ENCODE measurements at places on chromosomes 3 and 15. TPM values are rescaled to one million over a fixed set of nuclear protein-coding genes. Genes with fewer than 3 reads are reported as not detected.

GRCh38 chr3:12966847-12967605 is 106.2 kb downstream of the IQSEC1 start:
- no peak for DNase-seq

DNA sequence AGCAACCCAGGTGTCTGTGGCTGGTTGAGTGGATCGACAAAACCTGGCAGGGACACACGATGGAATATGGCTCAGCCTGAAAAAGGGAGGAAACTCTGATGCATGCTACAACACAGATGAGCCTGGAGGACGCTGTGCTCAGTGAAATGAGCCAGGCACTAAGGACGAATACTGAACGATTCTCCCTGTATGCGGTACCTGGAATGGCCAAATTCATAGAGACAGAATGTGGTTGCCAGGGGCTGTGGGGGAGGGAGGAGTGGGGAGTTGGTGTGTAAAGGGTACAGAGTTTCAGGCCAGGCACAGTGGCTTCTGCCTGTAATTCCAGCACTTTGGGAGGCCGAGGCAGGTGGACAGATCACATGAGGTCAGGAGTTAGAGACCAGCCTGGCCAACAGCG is 35.1 kb downstream of the PCSK6 start:
- no peak for DNase-seq

- peak; percentile 59 for DNase-seq
These were observed 29.8 kb downstream of the PLA1A start for GRCh38 chr3:119627461-119627860.

The ARID3B gene
- 63.5 TPM for total RNA-seq

- no peak for DNase-seq
These were observed 344.8 kb upstream of the GRM7 start for GRCh38 chr3:6516143-6516542.

The HTR3E gene
- total RNA-seq = not detected

DNA sequence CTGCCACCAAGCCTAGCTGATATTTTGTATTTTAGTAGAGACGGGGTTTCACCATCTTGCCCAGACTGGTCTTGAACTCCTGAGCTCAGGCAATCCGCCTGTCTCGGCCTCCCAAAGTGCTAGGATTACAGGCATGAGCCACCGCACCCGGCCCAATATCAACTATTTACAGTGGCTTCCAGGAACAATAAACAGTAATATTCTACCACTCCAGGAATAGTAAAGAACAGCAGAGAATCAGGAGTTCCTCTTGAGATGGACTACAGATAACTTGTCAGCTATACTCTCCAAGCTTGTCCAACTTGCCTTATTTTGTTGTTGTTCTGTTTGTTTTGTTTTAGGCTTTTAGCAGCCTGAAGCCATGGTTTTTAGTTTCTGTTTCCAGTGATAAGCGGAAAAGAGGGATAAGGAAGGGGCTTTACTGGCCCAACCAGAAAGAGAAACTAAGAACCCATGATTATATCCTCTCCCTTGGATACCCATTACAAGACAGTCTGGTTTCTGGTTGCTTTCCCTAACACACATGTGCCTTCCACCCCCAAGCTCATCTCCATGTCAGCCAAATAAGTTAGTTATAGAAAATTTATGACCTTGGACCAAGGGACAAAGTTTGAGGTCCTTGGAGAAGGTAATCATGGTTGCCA is 36.7 kb downstream of the ARHGEF3 start:
- DNase-seq = no peak

GRCh38 chr15:96701443-96701842 is 370.9 kb downstream of the NR2F2 start:
- DNase-seq = no peak

DNA sequence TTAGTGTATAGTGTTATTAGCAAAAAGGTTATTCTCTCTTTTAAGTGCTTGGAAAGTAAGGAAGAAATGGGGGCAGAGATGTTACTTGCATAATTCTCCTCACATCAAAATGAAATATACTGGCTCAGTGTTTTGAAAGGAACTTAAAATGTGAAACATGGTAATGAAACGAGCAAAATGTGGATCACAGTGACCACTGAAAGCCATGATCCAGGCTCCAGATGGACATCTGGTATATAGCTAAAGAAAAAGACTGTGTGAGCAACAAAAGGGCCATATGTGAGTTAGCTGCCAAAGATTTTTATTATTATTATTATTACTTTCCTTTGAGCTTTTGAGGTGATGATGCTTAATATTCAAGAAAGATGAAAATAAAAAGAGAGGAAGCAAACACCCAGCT is 89.6 kb downstream of the GAP43 start:
- no peak for DNase-seq

DNA sequence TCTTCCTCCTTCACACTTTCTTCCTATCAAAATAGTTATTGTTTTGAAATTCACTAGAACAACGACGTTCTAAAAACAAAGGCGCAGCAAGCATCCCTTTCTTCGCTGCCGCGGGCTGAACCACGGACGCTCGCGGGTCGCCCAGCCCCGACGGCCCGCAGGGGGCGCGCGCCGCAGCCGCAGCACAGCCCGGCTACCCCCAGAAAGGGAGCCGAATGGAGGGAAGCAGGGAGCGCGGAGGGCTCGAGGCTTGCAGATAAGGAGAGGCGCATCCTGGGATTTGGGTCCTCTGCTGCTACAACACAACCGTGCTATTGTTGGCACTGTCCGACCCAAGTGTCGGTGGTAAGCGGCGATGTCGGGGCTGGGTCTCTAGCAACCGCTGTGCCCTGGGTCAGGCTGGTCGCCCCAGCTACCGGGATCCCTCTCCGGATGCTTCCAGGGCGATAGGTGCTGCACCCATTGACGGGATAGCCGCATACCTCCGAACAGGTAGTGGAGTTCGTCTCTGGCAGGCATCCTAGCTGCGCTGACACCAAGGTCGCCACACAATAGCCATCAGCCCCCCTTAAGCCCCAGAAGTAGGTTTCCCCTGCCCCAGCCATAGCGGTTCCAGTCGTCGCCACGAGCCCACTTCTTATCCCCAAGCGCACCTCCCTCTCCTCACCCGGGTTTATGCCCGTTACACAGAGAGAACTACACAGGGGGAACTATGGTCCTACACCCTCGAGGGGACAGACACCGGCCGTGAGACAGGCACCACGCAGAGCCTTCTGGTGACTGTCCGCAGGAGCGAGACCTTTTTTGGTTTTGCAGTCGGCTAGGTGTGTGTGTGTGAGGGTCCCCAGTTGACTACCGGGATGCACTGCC is 6.0 kb downstream of the ONECUT1 start:
- DNase-seq = no peak

DNA sequence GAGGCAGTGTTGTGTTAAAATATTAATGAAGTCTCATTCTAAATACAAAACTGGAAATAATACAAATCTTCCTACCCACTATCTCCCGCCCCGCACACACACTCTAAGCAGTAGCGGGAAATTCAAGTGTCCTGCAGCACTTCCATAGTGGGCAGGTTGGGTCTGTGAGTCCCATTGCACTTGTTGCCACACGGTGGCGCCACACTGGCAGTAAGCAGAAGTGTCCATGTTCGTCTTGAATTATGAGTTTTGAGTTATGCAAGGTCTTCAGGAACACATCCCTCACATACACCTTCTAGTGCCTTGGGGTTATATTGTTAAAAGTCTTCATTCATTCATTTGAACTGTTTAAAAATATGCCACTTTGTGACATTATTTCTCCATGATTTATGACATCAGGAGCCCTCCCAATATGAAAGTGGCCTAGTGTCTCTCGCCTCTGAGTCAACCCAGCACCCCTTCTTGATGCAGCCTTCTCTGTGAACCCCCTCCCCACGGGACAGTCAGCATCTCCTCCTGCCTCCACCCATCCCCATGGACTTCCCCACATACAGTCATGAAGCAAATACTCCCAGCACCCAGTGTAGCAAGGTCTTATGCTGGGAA is 17.6 kb upstream of the CCDC174 start:
- peak; percentile 33 for DNase-seq

DNA sequence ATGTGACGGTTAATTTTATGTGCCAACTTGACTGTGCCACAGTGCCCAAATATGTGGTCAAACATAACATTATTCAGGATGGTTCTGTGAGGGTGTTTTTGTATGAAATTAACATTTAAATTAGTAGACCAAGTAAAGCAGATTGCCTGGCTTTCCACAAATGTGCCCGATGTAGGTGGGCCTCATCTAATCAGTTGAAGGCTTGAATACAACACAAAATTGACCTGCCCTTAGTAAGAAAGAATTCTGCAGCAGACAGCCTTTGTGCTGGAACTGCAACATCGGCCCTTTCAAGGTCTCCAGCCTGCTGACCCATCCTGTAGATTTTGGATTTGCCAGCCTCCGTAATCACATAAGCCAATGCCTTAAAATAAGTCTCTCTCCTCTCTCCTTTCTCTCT is 215.9 kb downstream of the MEX3B start:
- no peak for DNase-seq

The CCR3 gene
- total RNA-seq = 6.0 TPM

GRCh38 chr3:146093896-146094295 is 67.1 kb downstream of the PLOD2 start:
- no peak for DNase-seq

GRCh38 chr3:159170436-159171003 is 368.7 kb downstream of the MFSD1 start:
- no peak for DNase-seq

The BOC gene
- not detected for total RNA-seq

DNA sequence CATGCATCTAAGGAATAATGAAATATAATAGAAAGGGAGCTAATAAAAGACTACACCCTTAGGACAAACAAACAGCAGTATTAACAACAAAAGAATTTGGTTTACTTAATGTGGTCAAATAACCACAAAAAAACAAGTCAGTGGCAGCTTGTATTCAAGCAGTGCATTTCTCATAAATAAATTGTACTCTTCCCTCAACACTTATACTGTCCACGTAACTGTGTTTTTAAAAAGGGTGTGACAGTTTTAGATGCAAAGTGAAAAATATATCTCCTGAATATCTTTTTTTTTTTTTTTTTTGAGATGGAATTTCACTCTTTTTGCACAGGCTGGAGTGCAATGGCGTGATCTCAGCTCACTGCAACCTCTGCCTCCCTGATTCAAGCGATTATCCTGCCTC is 698.2 kb upstream of the CADM2 start:
- no peak for DNase-seq

- DNase-seq = no peak
These were observed 398.6 kb upstream of the WNT5A start for GRCh38 chr3:55885721-55886120.

DNA sequence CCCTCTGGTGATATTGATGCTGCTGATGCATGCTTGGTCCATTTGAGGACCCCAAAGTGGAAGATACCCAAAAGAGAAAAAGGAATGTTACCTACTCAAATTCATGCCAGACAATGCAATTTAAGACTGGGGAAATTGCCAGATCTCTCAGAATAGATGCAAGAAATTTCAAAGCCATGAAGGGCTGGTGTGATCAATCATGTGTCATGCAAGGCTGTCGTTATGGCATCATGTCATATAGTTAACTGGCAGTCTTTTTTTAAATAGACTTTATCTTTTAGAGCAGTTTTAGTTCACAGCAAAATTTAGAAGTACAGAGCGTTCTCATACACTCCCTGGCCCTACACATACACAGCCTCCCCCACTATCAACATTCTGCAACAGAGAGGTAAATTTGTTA is 53.1 kb upstream of the ABHD2 start:
- DNase-seq = no peak

GRCh38 chr3:116470605-116471197 is 25.4 kb upstream of the LSAMP start:
- no peak for DNase-seq

GRCh38 chr3:67678665-67679064 is 24.3 kb upstream of the SUCLG2 start:
- DNase-seq = peak; percentile 54

The CD86 gene
- not detected for total RNA-seq

The TGM5 gene
- not detected for total RNA-seq

The SPCS1 gene
- total RNA-seq = 57.6 TPM

DNA sequence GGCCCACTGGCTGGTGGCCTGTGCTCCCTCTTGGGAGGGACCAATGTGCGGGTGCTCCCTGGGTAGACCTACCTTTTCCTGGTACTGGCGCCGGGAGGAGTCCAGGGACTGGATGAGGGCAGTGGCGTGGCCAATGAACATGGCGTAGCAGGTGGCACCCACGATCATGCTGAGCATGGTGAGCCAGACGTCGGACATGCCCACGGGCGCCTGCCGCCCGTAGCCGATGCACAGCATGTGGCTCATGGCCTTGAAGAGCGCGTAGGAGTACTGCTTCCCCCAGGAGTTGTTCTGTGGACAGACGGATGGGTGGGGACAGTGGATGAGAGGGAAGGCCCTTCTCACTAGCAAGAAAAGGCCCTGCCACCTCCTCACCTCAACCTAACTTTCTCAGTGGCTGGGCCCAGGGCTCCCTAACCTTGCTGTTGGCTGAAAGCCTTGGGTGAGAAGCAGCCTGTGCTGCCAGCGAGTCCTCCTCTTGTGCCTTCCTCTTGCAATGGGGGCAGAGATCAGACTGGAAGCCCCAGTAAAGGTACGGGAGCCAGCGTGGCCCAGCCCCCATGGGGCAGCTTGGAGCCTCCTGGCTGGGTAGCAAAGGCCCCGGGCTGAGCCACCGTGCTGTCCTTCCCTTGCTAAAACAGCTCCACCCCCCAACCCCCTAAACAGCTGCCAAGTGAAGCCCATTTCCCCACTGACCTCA is 39.1 kb downstream of the HCN4 start:
- no peak for DNase-seq

The RPL35A gene
- 1,211 TPM for total RNA-seq

- DNase-seq = no peak
These were observed 4.6 kb upstream of the EPB42 start for GRCh38 chr15:43225201-43225949.

DNA sequence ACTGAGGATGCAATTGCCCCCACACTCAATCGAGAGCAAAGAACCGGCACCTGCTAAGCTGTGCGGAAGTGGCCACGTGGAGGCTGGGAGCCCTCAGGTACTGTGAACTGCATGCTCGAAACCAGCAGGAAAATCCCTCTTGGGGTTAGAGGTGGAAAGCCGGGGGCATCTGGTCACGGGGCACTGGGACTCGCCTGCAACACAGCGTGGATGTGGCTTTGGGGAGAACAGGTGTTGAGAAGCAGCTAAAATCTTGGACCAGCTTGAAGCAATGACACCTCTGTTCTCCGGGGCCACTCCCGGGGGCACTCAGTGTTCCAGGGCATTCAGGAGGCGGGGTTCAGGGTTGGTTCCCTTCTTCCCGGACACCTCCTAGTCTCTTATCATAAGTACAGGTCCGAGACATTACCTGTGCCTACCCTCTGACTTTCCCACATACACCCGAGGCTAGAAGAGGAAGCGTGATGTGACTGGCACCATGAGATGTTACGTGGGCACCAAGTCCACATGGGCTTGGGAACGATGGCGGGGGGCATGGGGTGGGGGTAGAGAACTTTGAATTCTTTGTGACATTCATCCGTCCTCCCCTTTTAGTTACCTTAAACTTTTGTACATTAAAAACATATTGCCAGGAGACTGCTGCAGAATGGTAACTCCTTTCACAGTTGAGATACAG is 172.0 kb downstream of the ADAMTS17 start:
- DNase-seq = no peak

DNA sequence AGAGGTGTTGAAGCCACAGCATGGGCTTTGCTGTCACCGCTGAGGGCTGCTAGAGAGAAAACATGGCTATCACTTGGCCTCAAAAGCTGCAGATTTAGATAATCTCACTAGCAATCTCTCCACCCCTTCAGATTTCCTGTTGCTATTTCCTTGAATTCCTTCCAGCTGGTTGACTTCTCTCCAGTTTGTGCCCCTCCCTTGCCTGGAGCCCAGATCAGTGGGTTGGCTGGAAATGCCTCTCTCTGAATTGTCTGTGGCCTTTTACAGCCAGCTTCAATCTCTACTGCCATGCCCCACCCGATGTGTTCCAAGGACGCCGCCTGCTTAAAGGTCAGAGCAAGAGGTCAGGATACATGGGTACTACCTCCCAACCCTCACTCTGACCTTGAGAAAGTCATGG is 294.1 kb downstream of the NTRK3 start:
- no peak for DNase-seq

- DNase-seq = no peak
These were observed 406.5 kb upstream of the CDIN1 start for GRCh38 chr15:36172955-36173354.

Measured in CD4-positive, CD25-positive, alpha-beta regulatory T cell (primary cell).